ENCODE measurements at places on chromosomes 1 and 21.

- no peak for DNase-seq
These were observed 14.2 kb downstream of the RHOC start for GRCh38 chr1:112692681-112693080.

GRCh38 chr1:56095696-56096665, 483.4 kb downstream of the PLPP3 start:
- no peak for DNase-seq

DNA sequence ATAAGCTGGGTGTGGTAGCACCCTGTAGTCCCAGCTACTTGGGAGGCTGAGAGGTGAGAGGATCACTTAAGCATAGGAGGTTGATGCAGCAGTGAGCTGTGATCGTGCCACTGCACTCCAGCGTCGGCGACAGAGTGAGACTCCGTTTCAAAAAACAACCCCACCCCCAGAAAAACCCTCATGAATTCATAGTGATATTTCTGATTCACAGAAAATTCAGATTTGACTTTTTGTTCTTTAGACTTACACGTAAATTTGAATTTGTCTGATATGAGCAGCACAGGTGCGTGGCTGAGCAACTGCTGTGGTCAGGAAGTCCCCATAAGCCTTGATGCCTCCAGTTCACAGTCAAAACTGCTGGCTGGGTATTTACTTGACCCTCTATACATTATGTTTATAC, 10.0 kb upstream of the MORC3 start:
- DNase-seq: no peak

DNA sequence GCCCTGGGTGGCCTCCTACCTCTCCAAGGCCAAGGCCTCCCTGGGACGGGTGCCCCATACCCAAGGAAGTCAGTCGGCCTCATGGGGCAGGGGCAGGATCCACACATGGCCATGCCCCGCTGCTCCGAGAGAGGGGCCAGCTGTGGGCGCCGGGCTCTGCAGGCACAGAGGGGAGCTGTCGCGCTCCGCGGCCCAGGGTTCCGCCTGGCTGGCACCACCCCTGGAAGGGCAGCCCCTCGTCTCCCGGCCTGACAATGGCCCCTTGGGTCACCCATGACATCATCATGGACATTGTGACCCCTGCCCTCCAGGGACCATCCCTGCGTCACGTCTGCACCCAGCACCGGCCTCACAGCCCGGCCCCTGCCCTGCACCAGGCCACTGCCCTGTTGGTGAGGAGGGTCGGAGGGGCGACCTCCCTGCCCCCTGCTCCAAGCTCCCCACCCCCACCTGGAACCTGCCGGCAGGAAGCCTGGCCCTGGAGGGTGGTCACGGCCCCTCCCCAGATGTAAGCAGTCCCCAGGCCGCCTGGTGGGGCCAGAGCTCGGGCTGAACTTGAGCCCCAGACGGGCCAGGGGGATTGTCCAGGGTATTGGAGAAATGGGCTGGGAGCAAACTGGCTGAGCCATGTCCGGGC, 5.8 kb downstream of the TTLL10 start:
- DNase-seq: no peak

- DNase-seq: no peak
These were observed 70.8 kb downstream of the DMRTA2 start for GRCh38 chr1:50352428-50352827.

- DNase-seq: no peak
These were observed 108.9 kb downstream of the CRYAA start for GRCh38 chr21:43277481-43278351.
